ENCODE measurements at places on chromosomes 2 and 18.
A peak's percentile ranks its signal among the peaks of the same experiment; 100 is the strongest.

GRCh38 chr2:169007941-169008340, 23.2 kb downstream of the ABCB11 start:
- no peak for DNase-seq

GRCh38 chr2:118642501-118642900, 204.9 kb downstream of the EN1 start:
- DNase-seq = no peak

DNA sequence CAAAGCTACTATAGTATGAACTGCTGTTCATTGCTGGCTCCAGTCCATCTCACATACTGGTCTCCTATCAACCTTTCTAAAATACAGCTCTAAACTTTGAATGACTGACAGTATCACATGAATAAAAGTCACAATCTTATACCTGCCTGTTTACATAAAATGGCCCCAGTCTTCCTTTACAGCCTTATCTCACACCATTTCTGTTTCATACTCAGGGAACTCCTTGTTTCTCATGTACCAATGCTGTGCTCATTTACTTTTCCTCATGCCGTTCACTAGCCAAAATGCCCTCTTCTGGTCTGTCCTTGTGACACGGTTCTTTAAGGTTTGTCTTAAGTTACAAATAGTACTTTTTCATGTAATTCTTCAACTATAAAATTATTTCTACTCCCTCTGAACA, 6.2 kb downstream of the ATP5MC3 start:
- DNase-seq = no peak

GRCh38 chr2:238869293-238870124, 21.6 kb downstream of the TWIST2 start:
- DNase-seq = no peak

DNA sequence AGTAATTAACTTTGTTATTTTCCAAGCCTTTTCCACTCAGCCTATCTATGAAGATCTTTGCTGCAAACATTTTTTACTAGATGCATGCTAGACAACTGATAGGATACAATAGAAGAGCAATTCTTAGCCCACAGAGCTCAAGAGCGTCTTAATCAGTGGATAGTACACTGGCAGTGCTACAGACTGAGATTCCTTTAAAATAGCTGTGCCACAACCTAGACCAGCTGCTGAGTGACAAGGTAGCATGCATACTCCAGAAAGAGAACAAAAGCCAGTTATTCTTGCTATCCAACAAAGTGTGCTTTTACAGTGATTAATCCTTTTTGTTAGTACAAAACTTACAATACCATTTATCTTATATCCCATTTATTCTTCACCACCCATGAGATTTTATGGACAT, 507.9 kb upstream of the SYT4 start:
- DNase-seq = no peak

DNA sequence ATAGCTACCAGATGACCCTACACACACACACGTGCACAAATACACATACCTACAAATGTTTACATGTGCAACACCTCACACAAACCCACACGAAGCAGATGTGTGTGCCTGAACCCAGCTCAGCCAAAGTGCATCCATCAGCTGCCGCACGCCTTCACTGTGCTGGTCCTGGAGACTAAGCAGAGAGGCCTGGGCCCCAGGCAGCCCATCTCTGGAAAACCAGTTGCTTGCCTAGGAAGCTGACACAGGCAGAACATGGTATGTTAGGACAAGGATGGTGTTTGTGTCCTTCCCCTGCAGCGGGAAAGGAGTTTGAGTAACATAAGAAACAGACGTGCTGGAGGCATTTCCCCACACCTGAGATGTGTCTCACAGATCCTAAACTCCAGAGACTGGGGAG, 86.7 kb downstream of the SEPTIN10 start:
- DNase-seq = no peak

DNA sequence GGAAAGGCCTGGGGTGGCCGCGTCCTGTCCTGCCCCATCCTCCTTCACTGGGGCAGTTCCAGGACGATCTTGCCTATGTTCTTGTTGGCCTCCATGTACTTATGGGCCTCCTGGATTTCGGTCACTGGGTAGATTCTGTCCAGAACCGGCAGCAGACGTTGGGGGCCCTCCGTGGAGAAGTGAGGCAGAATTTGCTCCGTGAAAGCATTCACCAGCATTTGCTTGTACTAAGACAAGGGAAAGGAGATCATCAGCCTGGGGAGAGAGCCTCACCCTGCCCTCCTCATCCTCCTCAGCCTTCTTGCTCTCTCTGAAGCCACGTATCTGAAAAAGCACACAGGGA, 1.4 kb upstream of the SF3B6 start:
- DNase-seq = no peak

- DNase-seq = no peak
These were observed 89.3 kb upstream of the TEX51 start for GRCh38 chr2:126809340-126809739.

DNA sequence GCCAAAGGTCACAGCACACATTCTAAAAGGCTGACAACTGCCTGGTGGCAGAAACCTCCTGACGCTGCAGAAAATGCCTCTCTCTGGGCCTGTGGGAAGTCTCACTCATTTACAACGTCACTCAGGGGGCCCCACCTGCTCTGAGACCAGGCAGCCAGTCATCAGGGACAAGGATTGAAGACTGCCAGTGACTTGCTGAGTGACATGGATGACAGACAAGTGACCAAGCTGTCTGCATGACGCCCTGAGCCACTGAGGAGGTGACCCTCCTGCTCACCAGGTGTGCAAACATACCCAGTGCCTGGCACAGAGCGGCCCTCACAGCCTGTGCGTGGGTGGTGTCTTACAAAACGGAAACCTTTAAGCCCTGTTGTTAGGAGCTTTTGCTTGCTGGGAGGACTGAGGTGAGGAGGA, 392.4 kb downstream of the TNS1 start:
- DNase-seq = peak; percentile 34

- no peak for DNase-seq
These were observed 113.6 kb downstream of the MRO start for GRCh38 chr18:50706199-50706598.

GRCh38 chr2:96264656-96265348, 995 bp downstream of the TMEM127 start:
- no peak for DNase-seq

GRCh38 chr18:9987345-9987744, 73.5 kb downstream of the VAPA start:
- DNase-seq = no peak

- no peak for DNase-seq
These were observed 148.1 kb downstream of the SLC4A3 start for GRCh38 chr2:219775506-219775905.

DNA sequence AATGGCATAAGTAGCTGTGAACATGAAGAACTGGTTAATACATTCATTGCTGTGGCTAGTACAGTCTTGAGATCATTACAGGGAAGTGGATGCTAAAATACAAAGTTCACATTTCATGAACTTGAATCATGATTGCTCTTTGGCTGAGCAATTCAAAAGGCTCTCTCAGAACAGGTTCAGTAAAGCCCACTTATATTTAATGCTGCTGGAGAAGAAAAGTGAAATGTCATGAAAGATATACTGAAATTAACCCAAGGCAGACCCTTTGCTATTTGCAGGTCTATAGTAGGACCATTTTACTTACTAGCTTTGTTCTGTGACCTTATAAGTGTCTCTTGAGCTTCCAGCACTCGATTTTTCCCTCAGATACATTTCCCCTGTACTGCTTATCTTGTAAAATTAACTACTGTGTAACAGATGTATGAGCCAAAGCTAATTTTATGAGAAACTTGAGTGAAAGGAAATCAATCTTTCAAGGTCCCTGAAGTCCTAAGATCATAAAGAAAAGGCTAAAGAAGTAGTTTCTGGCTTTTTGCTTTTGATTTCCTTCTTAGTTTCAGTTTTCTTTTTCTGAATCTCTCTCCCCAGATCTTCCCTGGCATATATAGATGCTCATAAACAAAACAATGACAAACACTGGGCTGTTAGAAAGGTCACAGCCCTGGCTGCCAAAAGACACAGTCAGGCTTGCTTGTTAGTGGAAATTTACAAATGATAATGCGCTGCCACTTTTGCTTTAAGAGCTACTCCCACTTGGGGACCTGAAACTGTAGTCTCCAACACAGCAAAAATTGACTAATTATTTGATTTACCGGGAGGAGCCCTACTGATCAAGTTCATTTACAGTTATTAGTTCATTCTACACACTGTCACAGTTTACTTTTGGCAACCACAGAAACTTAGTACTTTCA, 132.7 kb upstream of the XPO1 start:
- DNase-seq = no peak

DNA sequence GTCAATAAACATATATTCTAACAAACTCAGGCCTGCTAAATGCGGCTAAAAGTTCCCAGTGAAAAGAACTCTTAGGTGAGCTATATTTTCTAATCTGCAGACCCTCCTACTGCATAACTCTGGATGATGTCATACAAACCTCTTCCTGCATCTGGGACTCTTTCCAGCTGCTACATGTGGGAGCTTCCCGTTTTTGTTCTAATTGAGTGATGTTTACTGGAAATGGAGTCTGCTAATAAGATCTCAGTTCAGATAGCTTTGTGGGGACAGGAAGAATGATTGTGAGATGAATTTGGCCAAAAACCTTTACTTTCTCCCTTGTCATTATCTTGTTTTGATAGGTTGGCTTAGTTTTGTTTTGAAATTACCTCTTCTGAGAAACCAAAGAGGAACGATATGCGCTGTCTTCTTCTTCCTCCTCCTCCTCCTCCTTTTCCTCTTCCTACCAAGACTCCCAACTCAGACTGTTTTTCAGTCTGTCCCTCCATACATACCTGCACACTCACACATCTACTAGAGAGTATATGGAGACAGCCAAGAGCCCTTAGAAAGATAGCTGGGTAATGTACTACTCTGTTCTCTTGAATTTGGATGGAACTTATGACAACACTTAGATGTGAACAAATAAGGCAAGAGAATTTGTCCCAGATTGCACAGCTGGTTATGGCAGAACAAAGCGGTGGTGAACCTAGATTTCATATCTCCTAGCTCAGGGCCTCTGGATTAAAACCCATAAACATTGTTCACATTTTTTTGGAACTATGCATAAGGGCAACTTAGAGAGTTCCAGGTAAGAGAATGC, 39.8 kb upstream of the AAK1 start:
- no peak for DNase-seq

GRCh38 chr2:142065700-142066099, 65.1 kb downstream of the LRP1B start:
- no peak for DNase-seq

- no peak for DNase-seq
These were observed 7.1 kb upstream of the EPAS1 start for GRCh38 chr2:46290078-46290477.

DNA sequence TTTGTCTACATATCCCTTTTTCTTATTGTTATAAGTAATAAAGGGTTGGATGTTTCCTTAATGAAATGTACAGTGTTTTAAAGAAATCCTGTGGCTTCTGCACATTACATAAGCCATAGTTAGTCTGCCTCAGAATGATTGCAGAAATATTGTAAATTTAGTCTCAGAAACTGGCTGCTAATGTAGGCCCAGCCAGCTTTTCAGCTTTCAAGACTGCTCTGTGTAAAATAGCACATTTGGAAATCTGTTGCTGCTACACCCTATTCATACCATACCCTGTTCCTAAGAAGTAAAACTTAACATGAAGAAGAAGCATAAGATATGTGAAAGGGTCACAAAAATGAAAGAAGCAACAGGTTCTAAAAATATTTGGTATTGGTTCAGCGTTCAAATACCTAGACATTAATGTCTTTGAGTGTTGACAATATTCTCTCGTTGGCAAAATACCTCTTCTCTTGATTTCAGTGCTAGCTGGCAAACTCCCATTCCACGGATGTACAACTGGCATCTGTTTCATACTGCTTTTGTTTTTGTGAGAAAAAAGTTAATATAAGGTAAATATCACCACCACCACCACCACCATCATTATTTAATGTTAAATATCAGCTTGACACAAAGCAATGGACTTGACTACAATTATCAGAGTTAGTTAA, 19.2 kb upstream of the NCKAP1 start:
- DNase-seq = no peak
